ENCODE measurements at places on chromosomes 2 and 18.

- no peak for DNase-seq
Measured at GRCh38 chr2:151843691-151844061, 15.5 kb upstream of the ARL5A start.

- no peak for DNase-seq
Measured at GRCh38 chr2:105134081-105134480, 96.2 kb downstream of the MRPS9 start.

DNA sequence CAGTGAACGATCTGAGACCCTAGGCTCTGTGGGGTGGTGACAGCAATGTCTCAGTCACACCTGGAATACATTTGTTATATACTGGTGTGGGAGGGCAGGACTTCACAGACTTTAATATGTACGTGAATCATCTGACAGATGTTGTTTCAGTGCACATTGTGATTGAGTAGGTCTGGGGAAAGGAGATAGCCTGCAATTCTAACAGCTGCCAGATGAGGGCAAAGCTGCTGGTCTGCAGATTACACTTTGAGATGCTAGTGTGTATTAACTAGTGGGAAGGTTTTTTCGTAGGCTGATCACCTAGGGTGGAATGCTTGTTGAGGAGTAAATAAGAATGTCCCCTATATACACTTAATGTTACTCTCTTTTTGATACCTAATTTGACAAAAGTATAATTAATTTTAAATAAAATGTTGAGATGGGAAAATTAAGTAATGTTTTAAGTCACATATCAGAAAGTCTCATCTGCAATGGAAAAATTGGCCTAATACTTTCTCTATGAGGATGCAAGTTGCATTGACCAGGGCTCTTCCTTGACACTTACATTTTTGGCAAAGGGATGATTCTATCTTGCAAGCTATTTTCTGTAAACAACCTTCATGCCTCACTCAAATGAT is 496.9 kb upstream of the HNMT start:
- DNase-seq: no peak

GRCh38 chr2:136917411-136917881 is 152.1 kb downstream of the THSD7B start:
- peak; percentile 7 for DNase-seq

GRCh38 chr2:169796441-169796840 is 2.2 kb upstream of the SSB start:
- no peak for DNase-seq

DNA sequence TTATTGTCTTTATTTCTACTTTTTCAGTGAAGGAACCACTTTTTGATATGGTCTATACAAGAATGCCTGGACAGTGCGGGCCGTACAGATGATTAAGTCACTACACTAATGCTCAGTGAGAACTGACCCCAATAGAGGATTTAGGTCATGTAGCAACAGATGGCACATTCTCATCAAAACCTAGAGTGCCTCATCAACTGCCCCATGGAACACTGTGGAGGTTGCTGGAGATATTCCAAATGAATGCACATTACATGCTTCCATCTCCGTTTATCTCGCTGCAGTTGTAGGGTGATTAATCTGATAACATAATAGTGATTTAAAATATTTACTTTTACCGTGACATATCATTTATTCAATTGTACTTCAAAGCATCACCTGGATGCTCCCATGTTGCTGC is 41.8 kb upstream of the COPS8 start:
- peak; percentile 5 for DNase-seq

DNA sequence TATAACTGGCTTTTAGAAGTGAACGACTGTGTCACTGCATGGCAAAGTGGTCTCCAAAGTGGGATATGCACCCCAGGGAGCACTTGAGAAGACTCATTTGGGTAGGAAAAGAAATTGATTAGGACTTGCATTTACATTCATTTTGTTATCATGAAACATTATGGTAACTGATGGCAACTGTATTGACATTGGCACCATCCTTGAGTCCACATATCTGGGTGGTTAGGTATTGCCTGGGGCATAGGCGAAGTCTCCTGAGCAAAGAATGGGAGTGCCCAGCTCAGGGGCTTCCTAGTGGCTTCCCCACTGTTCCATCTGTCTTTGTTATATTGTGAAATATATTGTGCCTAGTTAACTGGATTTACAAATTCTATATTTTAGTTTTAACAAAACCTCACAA is 29.2 kb downstream of the SPATS2L start:
- DNase-seq: no peak

DNA sequence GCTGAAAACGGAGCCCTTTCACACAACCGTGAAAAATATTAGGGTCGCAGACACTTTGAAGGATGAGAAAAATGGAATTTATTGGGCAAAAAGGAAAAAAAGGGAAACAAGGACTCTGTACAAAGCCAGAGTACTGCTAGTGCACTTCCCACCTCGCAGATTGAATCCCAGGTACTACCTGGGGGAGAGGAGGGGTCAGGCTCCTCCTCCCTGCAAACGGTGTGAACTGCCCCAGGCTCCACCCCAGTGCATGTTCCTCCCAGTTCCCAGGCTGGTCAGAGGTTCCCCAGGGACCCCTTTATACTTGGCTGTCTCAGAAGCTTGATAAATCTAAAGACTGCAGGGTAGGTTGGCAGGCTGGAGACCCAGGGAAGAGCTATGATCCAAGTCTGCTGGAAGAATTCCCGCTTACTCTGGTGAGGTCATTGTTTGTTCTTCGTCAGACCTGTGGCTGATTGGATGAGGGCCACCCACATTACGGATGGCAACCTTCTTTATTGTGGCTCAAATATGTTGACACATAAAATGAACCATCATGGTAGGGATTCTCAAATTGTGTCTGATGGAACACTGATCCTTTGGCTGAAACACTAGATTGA is 290.4 kb upstream of the POU3F3 start:
- no peak for DNase-seq

DNA sequence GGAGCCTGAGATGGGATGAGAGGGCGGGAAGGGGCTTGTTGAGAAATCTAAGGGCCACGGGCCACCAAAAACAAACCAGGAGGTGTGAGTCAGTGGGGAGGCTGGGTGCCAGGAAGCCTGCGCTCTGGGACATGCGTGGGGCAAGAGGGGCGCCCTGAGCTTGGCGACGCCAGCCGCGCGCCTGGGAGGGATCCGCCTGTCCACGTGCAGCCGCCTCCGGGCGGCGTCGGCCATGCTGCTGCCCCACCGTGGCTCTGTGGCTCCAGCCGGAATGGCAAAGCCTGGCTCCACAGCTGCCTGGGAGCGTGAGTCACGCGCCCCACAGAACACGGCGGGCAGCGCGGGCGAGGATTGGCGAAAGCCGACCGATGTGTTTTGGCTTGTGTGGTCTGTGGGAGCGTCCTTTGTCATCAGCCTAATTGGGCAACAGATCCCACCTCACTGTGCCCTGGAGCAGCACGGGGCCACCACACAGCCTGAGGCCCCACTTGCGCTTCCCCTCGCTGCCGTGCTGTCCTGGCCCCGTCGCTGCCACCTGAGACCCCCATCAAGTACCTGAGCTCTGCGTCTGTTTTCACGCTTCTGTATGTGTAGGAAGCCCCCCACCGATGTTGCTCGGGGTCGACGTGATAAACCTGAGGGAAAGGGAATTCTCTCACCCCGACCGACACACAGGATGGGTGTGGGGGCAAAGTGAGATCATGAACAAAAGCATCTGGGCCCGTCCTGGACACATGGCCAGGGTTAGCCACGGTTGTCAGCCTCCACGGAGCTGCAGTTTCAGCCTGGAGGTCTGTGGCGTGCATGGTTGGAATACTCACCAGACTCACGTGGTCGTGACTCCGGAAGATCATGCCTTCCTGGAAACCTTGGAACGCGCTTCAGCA is 80.5 kb downstream of the NFATC1 start:
- DNase-seq: no peak

DNA sequence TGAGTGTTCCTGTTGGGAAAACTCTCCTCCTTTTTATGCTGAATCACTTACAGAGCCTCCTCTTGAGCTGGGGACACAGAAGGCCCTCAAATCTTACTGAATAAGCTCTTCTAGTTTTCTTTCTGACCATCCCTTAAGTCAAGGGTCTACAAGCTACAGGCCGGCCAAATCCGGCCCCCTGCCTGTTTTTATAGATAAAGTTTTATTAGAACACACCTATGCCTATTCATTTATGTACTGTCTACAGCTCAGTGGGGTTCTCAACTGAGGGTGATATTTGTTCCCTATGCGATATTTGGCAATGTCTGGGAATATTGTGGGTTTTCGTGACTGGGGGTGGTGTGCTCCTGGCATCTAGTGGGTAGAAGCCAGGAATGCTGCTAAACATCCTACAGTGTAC is 14.0 kb downstream of the CDC42EP3 start:
- no peak for DNase-seq

DNA sequence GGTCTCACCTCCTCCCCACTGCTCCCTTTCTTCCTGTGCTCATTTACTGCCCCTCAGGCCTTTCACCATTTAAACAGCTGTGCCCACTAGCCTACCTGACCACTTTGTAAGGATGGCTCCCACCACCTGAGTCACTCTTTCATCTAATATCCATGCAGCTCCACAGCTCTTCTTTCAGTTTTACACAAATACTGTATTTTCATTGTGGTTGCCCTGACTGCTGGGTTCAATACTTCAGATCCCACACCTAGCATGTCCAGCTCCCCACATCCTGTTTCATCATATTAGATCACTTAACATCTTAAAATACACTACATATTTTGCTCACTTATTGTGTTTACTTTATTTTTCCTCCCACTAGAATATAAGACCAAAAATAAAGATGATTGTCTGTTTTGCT is 1110.6 kb downstream of the TSN start:
- no peak for DNase-seq

- DNase-seq: no peak
Measured at GRCh38 chr2:67712484-67712883, 315.4 kb downstream of the ETAA1 start.

DNA sequence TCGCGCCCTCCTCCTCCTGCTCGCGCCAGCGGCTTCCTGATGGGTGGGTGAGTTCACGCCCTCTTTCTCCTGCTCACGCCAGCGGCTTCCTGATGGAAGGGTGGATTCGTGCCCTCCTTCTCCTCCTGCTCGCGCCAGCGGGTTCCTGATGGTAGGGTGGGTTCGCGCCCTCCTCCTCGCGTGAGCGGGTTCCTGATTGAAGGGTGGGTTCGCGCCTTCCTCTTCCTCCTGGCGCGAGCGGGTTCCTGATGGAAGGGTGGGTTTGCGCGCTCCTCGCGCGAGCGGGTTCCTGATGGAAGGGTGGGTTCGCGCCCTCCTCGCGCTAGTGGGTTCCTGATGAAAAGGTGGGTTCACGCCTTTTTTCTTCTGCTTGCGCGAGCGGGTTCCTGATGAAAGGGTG is 62.0 kb upstream of the MGAT5 start:
- no peak for DNase-seq

GRCh38 chr2:175293776-175294175 is 112.3 kb upstream of the ATP5MC3 start:
- DNase-seq: no peak

DNA sequence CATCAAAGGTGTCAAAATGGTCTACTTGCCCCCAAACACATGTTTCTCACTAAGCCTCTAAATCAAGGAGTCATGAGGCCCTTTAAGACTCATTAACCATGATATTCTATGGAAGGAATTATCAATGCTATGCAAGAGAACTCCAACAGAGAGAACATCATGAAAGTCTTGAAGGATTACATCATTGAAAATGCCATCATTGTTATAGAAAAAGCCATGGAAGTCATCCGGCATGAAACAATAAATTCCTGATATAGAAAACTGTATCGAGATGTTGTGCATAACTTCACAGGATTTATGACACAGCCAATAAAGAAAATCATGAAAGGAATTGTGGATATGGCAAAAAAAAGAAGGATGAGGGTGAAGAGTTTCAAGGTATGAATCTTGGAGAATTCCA is 1363.6 kb upstream of the CDH2 start:
- DNase-seq: no peak

DNA sequence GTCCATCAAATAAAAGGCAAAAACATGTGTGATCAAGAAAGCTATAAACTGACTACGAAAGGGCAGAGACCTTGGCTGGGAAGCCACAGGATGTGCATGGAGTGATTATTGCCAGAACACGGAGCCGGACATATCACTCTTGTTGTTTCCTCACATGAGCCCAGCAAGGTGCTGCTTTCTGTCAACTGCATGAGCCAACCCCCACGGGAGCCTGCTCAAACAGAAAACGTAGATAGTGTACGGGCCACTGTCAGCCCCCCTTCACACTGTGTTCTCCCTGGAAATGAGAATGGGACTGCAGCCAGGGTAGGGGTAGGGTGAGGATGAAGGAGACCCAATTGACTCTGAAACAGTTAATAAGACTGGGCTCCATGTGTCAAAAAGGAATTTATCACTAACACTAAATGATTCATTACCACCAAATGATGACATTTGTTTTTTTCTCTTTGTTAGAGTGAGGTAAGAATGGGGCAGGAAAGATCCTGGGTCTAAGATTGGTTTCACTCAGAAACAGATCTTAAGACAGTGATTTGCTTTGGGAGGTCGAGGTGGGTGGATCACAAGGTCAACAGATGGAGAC is 235.8 kb downstream of the MREG start:
- no peak for DNase-seq

GRCh38 chr2:126839796-126840195 is 58.9 kb upstream of the TEX51 start:
- DNase-seq: no peak

GRCh38 chr2:179137200-179137759 is 87.3 kb upstream of the CCDC141 start:
- DNase-seq: no peak

GRCh38 chr18:10057894-10058791 is 144.3 kb downstream of the VAPA start:
- DNase-seq: no peak

DNA sequence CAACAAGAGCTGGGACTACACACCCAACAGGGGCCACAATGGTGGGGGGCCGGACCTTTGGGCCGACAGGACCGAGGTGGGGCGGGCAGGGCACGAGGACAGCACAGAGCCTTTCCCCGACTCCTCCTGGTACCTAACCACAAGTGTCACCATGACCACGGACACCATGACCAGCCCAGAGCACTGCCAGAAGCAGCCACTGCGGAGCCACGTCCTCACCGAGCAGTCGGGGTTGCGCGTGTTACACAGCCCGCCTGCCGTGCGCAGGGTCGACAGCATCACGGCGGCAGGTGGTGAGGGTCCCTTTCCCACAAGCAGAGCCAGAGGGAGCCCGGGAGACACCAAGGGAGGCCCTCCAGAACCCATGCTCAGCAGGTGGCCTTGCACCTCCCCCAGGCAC is 119.5 kb downstream of the MTCL1 start:
- DNase-seq: no peak

- no peak for DNase-seq
Measured at GRCh38 chr2:209209943-209210342, 213.9 kb upstream of the MAP2 start.

- no peak for DNase-seq
Measured at GRCh38 chr2:100842241-100842922, 22.4 kb downstream of the NPAS2 start.

GRCh38 chr2:118495290-118495689 is 352.2 kb downstream of the EN1 start:
- no peak for DNase-seq

GRCh38 chr2:235849489-235849888 is 318.7 kb downstream of the GBX2 start:
- no peak for DNase-seq

Data from NCI-H1092 (cell line).